ENCODE measurements at places on chromosomes 11 and 22.

GRCh38 chr11:78573681-78574080 is 983 bp downstream of the NARS2 start:
- no peak for DNase-seq

GRCh38 chr11:96827164-96827563 is 437.4 kb downstream of the JRKL start:
- DNase-seq, result no peak

DNA sequence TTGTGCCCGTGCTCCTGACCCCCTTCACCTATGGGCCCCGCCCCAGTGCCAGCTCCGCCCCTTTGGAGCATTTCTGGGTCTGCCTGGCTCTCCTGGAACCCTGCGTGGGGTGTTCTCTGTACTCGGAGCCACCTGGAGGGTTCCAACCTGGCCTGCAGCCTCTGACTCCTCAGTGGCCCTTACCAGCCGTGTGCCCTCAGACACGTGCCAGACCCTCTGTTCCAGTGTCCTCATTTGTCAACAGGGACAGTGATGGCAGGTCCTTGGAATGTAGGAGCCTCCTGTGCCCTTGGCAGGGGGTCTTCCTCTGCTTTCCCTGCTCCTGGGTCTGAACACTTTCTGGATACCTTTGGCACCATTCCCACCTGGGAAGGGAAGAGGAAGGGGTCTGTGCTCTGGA is 96.4 kb downstream of the CACNA1I start:
- DNase-seq, result no peak

DNA sequence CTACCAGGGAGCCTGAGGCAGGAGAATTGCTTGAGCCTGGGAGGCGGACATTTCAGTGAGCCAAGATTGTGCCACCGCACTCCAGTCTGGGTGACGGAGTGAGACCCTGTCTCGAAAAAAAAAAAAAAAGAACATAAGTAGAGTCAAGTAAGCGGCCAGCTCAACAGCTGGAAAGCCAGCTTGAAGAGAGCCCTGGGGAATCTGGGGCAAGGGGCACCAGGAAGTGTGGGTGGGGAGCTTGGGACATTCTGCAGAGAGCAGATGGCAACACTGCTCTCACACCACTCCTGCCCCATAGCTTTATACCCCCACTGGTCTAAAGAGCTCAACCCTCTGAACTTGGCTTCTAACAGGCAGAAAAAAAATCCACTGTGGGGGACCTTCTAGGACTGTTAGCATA is 505.6 kb downstream of the BUD13 start:
- DNase-seq, result no peak

GRCh38 chr11:102085864-102086551 is 24.2 kb upstream of the YAP1 start:
- DNase-seq, result no peak

GRCh38 chr22:31550871-31551370 is 54.6 kb downstream of the SFI1 start:
- no peak for DNase-seq

Measured in RCC 7860 (cell line).